Stimulated activated CD4-positive, alpha-beta T cell treated with anti-CD3 and anti-CD28 coated beads, Interleukin-12 subunit alpha, Interleukin-12 subunit beta, amount 100 ng/mL, for 24 hours (primary cell): ENCODE measurements at places on chromosomes 2 and 18.

GRCh38 chr2:230447036-230447435 is 31.0 kb downstream of the SP100 start:
- DNase-seq, result no peak

- DNase-seq, result no peak
These were observed 3.0 kb upstream of the GBX2 start for GRCh38 chr2:236171181-236171679.

DNA sequence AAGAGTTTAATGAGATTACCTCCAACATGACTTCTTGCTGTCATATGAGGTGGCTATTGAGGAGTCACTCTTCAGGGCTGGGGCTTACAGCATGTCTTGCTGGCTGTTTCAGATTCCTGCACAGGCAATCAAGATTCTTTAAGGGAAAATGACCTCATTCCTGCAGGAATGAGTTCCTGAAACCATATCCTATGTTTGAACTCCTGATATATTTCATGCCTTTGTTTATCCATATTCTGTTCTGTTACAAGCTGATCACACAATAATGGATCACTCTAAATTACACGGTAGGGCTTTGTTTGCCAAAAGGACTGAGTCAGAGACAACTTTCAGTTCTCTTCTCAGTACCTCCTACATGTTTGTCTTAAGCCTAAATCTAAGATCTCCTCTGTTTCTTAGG is 879.8 kb upstream of the PIK3C3 start:
- DNase-seq, result no peak

DNA sequence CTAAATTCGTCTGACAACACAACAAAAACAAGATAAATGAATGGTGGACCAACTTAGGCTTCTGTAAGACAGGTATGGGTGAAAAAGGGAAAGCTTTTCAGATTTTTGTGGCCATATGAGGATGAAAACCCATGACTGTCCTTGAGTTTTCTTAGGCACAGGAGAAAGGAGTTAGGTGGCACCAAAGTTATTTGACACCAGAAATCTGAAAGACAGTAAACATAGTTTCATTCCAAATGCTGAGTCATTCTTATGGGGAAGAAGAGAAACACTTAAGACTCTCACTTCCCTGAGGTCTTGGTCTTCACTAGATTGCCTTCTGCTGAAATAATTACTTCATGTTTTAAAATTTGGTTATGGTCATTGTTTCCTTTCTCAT is 5.2 kb upstream of the GPD2 start:
- DNase-seq, result no peak

DNA sequence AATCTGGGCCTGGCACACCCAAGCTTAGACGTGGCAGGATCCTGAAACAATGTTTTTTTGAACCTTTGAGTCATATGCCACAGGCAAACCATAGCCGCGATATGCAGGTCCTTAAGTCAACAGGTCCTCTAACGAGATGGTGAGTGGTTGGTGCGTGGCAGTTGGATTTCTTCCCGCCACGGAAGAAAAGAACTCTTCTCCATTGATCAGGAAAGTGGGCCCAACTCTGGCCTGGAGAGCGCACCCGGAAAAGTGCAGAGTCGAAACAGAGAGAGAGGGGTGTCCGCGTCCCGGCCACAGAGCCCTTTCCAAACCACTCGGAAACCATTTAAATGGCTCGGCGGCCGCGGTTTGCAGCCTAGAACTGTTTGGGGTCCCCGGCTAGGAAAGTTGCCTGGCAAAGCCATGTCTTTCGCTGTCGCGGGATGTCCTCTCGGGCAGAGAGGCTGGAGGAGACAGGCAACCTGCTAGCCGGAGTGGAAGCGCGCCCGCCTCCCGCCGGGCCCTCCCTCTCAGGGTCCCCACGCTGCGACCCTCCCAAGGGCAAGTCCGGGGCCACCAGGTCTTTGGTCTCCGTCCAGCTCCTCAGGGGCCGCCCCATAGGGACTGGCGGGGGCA is 777 bp downstream of the GALNT3 start:
- no peak for DNase-seq

DNA sequence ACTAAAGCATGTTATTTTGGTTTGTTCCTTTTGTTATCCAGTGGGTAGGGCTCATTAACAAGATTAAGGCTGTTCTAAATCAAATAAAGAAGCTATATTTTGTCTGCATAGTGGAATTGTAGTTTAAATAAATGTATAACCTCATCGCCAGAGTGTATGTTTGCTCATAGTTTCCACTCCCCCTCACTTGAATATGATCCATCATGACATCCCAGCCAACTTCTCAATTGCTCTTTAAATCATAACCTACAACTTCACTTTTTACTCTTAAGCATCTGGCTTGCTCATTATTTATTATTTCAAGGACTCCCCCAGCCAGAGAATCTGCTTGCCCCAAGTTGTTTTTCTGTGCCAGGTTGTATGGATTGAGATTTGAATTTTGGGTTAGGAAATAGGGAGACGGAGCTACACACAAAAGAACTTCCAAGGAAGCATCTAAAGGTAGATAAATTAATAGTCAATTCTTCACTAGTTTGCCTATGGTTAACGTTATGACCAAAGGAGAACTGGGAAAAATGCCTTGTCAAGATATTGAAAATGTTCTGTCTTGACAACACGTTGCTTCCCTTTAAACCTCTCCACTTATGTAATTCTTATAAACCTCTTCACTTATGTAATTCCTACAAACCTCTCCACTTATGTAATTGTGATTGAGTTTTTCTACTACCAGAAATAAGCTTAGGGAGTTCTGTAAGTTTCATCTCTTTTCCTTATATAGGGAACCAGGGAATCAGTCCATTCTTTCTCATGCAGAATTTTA is 55.4 kb upstream of the UPP2 start:
- no peak for DNase-seq
